ENCODE measurements at places on chromosomes 2 and 18.

GRCh38 chr2:10362096-10362897, 59.6 kb downstream of the HPCAL1 start:
- H3K4me1 ChIP-seq, result no peaks in the 10 kb centered on the region
- H3K4me3 ChIP-seq, result no peak overlapping the region
- H3K27me3 ChIP-seq, result no peaks in the 10 kb centered on the region
- DNase-seq, result no peak
- H3K36me3 ChIP-seq, result no peaks in the 10 kb centered on the region

- H3K36me3 ChIP-seq, result no peaks in the 10 kb centered on the region
- DNase-seq, result no peak
- no peak overlapping the region for H3K27ac ChIP-seq
- no peaks in the 10 kb centered on the region for H3K4me1 ChIP-seq
- H3K4me3 ChIP-seq, result no peak overlapping the region
- H3K27me3 ChIP-seq, result no peaks in the 10 kb centered on the region
Observed at GRCh38 chr2:236061899-236062298, 106.3 kb downstream of the GBX2 start.

GRCh38 chr2:20429528-20429927, 17.3 kb upstream of the RHOB start:
- DNase-seq, result no peak
- no peak overlapping the region for H3K4me3 ChIP-seq
- no peaks in the 10 kb centered on the region for H3K36me3 ChIP-seq
- no peak overlapping the region for H3K27ac ChIP-seq
- no peaks in the 10 kb centered on the region for H3K4me1 ChIP-seq
- no peaks in the 10 kb centered on the region for H3K27me3 ChIP-seq

GRCh38 chr2:120765678-120766469, 30.2 kb downstream of the GLI2 start:
- no peaks in the 10 kb centered on the region for H3K27me3 ChIP-seq
- no peak overlapping the region for H3K4me3 ChIP-seq
- peaks cover 25% of the 10 kb centered on the region for H3K4me1 ChIP-seq

DNA sequence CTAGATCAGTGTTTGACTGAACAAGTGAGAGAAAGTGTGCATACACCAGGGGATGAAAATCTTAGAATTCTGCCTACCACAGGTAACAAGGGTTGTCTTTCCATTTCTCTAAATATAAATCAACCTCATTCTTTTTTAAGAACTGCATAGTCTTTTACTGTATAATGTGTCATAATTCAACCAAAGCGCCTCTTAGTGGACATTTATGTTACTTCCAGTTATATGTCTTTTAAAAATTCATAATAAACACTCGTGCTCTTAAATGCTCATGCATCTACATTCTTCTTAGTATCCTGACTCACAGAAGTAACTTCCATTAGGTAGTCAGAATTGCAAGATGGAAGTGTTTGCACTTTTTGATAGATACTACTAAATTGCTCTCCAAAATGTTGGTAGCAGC, 76.2 kb downstream of the CHRNA1 start:
- no peak overlapping the region for H3K27ac ChIP-seq
- no peak overlapping the region for H3K4me3 ChIP-seq
- no peaks in the 10 kb centered on the region for H3K36me3 ChIP-seq
- no peak for DNase-seq
- no peaks in the 10 kb centered on the region for H3K27me3 ChIP-seq

GRCh38 chr2:31406593-31407385, 7.8 kb downstream of the XDH start:
- no peaks in the 10 kb centered on the region for H3K36me3 ChIP-seq
- H3K27me3 ChIP-seq, result no peaks in the 10 kb centered on the region

DNA sequence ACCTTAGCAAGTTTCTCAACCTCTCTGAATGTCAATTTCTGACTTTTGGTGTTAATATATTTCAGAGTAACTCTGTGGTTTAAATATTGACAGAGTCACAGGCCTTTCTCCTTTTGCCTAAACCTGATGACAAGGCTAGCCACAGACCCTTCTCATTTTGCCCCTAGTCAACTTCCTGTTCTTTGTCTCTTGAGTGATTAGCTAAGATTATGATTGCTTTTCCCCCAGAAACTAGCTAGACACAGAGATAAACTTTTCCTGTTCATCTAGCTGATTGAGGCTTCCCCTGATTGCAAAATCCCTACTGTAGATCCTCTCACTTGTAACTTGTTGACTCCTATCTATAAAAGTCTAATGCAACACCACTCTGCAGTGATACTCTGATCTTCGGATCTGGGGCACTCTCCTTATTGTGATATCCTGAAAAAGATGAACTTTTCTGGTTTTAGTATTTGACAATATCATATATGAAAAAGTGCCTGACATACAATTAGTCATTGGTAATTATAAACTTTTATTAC, 241.4 kb downstream of the ZNF385B start:
- no peaks in the 10 kb centered on the region for H3K4me1 ChIP-seq
- no peaks in the 10 kb centered on the region for H3K27me3 ChIP-seq
- H3K4me3 ChIP-seq, result no peak overlapping the region
- DNase-seq, result no peak
- H3K36me3 ChIP-seq, result no peaks in the 10 kb centered on the region

DNA sequence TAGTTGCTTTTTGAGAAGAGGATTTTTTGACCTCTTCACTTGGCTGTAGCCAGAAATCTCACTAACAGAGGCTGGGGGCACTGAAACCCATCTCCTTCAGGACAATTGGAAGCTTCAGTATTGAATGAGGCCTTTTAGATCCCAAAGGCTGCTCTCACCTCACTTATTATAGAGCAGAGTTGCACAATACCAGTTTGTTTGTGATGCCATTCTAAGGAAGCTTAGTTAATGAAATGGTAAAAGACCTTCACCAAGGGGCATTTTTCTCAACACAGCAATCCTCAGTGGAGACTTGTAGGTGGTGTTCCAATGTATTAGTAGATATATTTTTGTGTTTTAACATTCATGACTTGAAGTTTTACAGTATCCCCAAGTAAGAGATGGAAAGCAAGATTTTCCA, 71.0 kb upstream of the RFX8 start:
- no peak for DNase-seq
- no peaks in the 10 kb centered on the region for H3K4me1 ChIP-seq
- H3K27ac ChIP-seq, result no peak overlapping the region
- H3K4me3 ChIP-seq, result no peak overlapping the region

GRCh38 chr2:112902816-112903215, 8.1 kb upstream of the IL37 start:
- no peak overlapping the region for H3K4me3 ChIP-seq
- no peak for DNase-seq
- H3K4me1 ChIP-seq, result no peaks in the 10 kb centered on the region
- H3K36me3 ChIP-seq, result no peaks in the 10 kb centered on the region

GRCh38 chr18:5879479-5879882, 15.8 kb downstream of the TMEM200C start:
- no peak overlapping the region for H3K27ac ChIP-seq
- H3K27me3 ChIP-seq, result no peaks in the 10 kb centered on the region
- DNase-seq, result peak; percentile 26
- no peaks in the 10 kb centered on the region for H3K4me1 ChIP-seq
- H3K4me3 ChIP-seq, result no peak overlapping the region

GRCh38 chr2:150413366-150413765, 74.1 kb downstream of the RND3 start:
- H3K4me1 ChIP-seq, result peaks cover 3% of the 10 kb centered on the region
- no peak overlapping the region for H3K27ac ChIP-seq
- DNase-seq, result no peak
- H3K36me3 ChIP-seq, result no peaks in the 10 kb centered on the region
- H3K4me3 ChIP-seq, result no peak overlapping the region

GRCh38 chr2:36578343-36579296, 19.3 kb downstream of the FEZ2 start:
- H3K27me3 ChIP-seq, result no peaks in the 10 kb centered on the region
- H3K4me1 ChIP-seq, result no peaks in the 10 kb centered on the region
- H3K36me3 ChIP-seq, result no peaks in the 10 kb centered on the region

DNA sequence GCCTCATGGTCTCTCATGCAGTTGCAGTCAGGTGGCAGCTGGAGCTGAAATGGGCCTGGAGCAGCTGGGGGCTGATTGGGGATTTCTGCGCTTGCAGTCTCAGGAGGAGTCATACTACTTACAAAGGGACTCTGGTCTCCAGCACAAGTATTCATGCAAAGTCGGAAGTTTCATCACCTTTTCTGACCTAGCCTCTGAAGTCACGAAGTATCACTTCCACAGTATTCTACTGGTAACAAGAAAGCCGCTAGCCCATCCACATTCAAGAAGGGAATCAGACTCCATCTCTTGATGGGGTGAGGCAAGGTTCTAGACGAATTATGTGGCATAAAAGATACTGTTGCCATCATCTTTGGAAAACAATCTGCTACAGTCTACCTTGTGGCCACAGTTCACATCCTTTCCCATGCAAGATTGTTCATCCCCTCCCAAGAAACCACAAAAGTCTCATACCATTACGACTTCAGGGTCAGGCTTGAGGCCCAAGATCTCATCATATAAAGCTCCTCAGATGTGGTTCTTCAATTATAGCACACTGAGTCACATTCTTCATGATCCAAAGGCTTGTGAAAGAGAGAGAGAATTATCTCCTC, 95.3 kb downstream of the SMC6 start:
- H3K4me3 ChIP-seq, result no peak overlapping the region
- no peak overlapping the region for H3K27ac ChIP-seq
- H3K4me1 ChIP-seq, result no peaks in the 10 kb centered on the region
- no peak for DNase-seq
- no peaks in the 10 kb centered on the region for H3K27me3 ChIP-seq

- H3K27ac ChIP-seq, result no peak overlapping the region
- H3K27me3 ChIP-seq, result no peaks in the 10 kb centered on the region
- no peak for DNase-seq
- no peak overlapping the region for H3K4me3 ChIP-seq
- no peaks in the 10 kb centered on the region for H3K4me1 ChIP-seq
Observed at GRCh38 chr2:231820786-231821303, 34.6 kb downstream of the COPS7B start.

DNA sequence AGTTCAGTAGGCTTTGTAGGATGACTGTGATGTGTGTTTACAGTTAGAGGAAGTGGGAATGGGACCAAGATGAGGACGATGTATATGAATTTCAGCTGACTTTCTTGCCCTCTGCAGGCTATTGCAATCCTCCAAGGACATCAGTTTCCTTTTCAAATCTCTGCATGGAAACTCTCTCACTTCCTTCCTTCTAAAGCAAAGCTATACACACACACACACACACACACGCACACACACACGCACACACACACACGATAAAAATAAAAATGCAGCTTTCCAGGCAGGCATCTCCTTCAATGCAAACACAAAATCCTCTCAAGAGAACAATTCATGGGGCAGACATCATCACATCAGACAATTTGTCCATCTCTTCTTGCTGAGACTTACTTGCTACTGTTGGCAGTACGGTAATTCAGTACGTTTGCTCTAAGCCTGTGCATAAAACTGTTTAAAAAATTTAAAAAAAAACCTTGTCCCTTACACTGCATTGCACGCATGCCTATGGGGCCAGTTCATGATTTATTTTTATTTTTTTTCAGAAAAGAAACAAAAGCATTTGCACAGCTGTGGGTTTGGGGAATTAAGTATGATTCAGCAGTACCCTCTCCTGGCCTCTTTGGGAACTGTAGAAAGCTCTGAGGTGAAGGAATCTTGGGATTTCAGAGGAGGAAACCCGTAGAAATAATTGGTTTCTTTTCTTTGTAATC, 27.1 kb upstream of the ICOS start:
- H3K4me3 ChIP-seq, result no peak overlapping the region
- no peak overlapping the region for H3K27ac ChIP-seq
- H3K27me3 ChIP-seq, result no peaks in the 10 kb centered on the region
- H3K4me1 ChIP-seq, result no peaks in the 10 kb centered on the region

DNA sequence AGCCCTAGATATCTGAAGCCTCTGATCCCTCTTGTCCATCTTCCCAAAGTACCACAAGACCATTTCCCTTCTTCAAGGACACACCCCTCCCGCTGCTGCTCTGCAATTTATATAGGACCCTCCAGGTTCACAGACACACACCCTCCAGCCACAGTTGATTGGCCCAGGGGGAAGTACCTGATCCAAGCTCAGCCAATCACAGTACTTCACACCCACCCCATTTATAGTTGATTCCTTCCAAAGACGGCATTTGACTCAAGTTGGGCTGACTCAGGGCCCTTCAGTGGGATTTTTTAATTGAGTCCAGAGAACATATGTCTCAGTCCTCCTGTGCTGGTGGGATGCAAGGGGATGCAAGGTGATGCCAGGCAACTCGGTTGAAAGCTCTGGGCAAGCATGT, 59.2 kb downstream of the GYPC start:
- H3K27me3 ChIP-seq, result no peaks in the 10 kb centered on the region
- no peaks in the 10 kb centered on the region for H3K36me3 ChIP-seq
- DNase-seq, result no peak
- H3K4me3 ChIP-seq, result no peak overlapping the region
- H3K27ac ChIP-seq, result no peak overlapping the region

- H3K4me1 ChIP-seq, result no peaks in the 10 kb centered on the region
- peak overlapping the region; percentile 30 for H3K4me3 ChIP-seq
- no peaks in the 10 kb centered on the region for H3K36me3 ChIP-seq
- H3K27ac ChIP-seq, result no peak overlapping the region
- peak; percentile 87 for DNase-seq
Observed at GRCh38 chr2:27264753-27265535, 2.1 kb upstream of the SLC30A3 start.

- H3K27me3 ChIP-seq, result no peaks in the 10 kb centered on the region
- no peak overlapping the region for H3K4me3 ChIP-seq
- peaks cover 7% of the 10 kb centered on the region for H3K4me1 ChIP-seq
- peaks cover 2% of the 10 kb centered on the region for H3K36me3 ChIP-seq
Observed at GRCh38 chr2:174800436-174801205, 36.3 kb upstream of the CHRNA1 start.

DNA sequence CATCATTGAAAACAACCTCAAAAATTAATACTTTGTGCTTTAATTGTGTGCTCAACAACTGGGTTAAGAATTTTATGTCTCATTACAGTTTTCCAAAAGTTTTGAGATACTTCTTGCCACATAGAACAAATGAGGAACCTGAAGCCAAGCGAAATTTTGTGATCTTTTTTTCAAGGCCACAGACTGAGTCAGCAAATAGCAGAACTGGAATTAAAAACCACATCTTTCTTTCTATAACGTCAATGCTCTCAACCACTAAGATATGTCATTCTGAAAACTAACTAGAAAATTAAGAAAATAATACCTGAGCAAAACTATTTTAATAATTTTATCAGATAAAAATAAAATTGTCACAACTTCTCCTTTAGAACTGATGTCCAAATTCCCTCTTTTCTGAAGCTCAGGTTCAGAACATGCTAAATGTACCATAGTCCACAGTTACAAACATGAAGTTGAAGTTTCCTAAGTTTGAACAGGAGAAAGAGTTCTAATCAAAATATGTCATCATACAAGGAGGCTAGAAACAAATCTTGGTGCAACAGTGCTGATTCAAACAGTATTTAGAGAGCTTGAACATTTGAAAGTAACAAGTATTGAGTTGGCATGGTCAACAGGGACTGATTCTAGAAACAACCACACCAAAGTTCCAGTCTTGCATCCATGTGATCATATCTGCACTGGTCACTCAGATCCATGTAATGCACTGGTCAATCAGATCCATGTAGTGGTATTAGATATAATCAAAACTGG, 27.6 kb upstream of the CALCRL start:
- no peaks in the 10 kb centered on the region for H3K4me1 ChIP-seq
- no peaks in the 10 kb centered on the region for H3K36me3 ChIP-seq
- DNase-seq, result no peak
- no peak overlapping the region for H3K4me3 ChIP-seq
